ENCODE measurements at places on chromosomes 1 and 21.
A peak's percentile ranks its signal among the peaks of the same experiment; 100 is the strongest.

DNA sequence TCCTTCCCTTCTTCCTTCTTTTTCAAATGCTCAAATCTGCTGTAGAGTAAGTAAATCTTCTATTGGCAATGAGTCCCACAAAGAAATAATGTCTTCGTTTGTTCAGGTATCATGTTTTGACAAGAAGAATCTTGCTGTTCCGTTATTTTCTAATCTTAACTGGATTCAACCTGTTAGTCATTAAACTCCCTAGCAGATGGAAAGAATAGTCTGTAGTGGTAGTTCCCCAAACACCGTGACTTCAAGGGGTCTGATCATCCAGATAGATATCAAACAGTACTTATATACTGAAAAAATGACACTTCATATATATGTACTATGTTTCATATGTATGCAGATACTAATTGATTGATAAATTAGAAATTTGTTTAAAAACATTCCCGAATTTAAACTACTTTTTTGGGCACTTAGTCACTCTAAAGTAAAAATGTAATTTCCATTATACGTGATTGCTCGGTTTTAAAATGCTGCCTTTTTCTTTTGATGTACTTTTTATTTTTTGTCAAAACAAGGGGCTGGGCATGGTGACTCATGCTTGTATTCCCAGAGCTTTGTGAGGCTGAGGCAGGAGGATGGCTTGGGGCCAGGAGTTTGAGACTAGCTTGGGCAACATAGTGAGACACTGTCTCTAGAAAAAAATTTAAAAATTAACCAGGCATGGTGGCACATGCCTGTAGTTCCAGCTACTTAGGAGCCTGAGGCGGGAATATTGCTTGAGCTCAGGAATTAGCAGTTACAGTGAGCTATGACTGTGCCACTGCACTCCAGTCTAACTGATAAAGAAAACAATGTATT, 335.7 kb upstream of the SNX7 start:
- DNase-seq = peak; percentile 98

GRCh38 chr1:94418664-94419655, 771 bp downstream of the ABCD3 start:
- peak; percentile 27 for DNase-seq

DNA sequence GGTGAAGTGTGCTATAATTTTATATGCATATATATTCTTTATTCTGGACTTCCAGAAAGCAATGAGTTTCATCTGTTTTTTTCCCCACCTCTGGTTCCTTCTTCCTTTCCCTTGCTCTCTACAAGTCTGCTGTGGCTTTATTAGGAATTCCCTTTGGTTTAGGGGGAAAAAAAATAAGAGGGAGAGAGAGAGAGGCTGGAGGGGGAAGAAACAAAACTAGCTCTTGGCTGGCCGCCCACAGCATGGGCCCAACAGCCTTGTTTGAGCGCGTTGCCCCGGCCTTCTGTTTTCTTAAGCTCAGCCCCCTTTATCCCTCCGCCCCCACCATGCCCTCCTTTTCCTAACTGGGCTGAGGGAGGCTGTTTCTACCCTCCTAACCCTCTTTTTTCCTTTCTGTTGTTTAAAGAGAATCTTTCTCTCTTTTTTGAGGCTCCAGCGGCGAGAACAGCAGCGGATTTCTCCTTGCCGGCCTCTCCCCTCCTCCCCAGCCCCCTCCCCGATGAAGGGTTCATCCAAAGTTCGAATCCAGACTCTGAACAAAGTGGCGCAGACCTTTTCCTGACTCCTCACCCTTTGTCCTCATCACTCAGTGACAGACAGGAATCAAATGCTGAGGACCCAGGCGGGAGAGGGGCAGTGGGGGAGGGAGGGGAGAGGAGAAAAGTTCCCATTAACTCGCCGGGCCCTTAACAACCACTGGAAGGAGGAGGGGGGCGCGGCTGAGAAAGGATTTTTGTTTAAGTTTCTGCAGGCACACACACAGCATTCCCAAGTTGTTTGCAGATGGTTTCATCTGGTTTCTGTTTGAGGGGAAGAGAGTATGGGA, 29.7 kb downstream of the PBX1 start:
- no peak for DNase-seq

- no peak for DNase-seq
These were observed 3.8 kb downstream of the ZNF644 start for GRCh38 chr1:91018006-91018405.

DNA sequence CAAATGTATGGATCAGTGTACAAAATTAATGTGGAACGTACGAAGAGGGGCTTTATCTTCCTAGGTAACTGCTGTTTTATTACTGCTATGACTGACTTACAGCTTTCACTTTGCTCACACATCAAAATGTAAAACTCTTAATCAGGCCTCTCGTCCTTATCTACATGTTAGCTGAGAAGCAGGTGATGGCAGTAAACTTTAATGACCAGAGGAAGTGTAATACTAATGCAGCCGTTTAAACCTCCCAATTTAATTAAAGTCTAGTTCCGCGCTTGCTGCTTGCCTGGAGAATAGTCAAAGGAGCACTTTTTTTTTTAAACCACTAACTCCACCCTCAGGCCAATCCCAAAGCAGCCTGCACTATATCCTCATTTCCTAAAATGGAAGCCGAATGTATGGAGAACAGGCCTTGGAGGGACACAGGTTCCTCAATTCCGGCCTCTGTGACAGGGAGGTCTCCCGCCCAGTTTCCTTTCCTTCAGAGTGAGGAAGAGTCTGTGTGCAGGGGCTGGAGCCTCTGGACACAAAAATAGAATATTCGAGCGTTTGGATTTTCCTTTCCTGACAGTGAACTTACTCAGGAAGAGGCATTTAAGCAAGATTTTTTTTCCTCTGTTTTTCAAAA, 36.7 kb upstream of the RASAL2 start:
- DNase-seq = no peak

GRCh38 chr1:154567386-154568156, at the start of gene CHRNB2:
Gene CHRNB2, plus strand, starts transcription at chr1:154567778. Its CDS starts 267 bp downstream, at chr1:154568045.
- no peak for DNase-seq

- no peak for DNase-seq
These were observed 31.4 kb downstream of the STXBP3 start for GRCh38 chr1:108777839-108778238.

GRCh38 chr1:19232524-19232846, 18.8 kb downstream of the EMC1 start:
- DNase-seq = no peak

GRCh38 chr21:15210235-15210678, 145.5 kb upstream of the NRIP1 start:
- DNase-seq = peak; percentile 55

GRCh38 chr1:225460737-225461532, 33.1 kb upstream of the LBR start:
- peak; percentile 63 for DNase-seq

DNA sequence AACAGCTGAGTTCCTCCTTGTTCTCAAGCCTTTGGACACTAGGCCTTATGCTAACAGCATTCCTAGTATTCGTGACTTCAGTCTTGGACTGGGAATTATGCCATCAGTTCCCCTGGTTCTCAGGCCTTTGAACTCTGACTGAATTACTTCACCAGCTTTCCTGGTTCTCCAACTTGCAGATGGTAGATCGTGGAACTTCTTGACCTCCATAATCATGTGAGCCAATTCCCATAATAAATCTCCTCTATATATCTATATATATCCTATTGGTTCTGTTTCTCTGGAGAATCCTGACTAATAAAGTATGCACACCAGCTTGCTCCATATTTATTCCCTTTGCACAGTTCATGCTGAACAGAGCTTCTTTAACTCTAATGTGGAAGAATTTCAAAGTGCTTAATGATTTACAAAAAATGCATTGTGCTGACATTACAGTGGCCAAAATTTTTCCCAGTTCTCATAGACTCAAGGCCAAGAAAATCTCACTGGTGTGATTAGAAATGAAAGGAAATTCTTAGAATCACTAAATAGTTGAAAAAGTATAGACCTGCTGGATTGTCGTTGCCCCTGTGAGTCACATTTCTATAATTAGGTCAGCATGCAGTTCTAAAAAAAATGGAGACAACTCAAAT, 462.9 kb upstream of the ADAMTS5 start:
- no peak for DNase-seq

DNA sequence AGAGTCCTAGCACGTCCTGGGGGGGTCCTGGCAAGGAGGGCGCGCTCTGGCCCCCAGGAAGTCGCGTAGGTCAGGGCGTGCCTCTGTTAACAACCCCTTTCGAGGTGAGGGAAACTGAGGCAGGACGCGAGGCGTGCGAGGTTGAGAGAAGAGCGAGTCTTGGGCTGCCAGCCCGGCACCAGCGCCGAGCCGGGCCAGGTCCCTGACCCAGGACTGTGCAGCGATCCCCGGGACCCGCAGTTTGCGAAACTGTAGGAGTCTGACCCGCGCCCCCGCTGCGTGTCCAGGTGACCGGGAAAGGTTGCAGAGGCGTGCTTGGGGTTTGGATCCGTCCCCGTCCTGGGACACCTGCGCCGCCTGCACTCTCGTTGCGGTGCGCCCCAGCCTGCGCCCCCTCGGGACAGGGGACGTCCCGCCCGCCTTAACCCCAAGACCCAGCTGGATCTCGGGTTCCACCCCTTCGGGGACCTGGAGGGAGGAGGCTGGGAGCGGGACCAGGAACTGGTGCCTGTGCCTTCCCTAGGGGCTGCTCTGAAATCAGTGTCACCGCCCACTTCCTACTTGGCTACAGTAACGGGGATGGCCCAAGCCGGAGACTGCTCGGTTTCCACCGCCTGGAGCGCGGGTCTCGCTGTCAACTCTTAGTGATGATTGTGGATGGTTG, 493 bp downstream of the DISC1 start:
- no peak for DNase-seq

DNA sequence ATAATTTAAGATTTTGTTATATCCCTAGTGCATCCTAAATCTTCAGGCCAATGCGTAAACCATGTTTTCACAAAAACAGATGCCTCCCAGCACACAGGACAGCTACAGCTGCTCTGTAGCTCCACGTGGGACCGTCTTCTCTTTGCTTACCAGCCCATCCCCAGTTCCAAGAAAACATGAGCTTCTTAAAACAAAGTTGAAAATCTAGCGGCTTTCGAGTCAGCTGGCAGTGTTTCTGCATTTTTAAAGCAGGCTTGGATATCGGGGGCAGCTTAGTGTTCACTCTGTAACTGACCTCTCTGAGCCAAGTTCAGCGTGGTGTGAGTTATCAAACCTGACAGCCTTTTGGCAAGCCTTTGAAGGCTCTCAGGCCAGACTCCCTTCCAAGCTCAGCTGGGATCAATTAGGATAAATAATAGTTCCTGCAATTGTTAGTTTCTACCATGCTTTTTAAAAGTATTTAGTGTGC, 881.5 kb downstream of the LTN1 start:
- no peak for DNase-seq

DNA sequence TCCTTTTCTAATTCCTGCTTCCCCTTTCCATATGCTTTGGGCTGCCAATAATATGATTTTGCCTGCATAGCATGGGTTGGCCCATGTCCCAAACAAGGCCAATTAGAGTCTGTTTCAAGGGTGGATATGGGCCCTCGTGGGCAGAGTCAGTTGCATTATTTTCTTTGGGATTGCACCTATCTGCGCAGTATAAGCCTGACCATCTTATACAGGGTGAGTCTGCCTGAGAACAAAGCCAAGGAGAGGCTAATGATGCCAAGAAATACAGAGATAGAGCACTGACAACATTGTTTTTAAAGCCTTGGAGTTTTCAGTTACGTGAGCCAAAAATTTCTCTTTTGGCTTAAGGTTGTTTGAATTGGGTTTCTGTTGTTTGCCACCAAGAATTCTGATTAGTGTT, 18.6 kb downstream of the OVAAL start:
- DNase-seq = no peak

- peak; percentile 73 for DNase-seq
These were observed 1.1 kb upstream of the LCK start for GRCh38 chr1:32249831-32250525.

DNA sequence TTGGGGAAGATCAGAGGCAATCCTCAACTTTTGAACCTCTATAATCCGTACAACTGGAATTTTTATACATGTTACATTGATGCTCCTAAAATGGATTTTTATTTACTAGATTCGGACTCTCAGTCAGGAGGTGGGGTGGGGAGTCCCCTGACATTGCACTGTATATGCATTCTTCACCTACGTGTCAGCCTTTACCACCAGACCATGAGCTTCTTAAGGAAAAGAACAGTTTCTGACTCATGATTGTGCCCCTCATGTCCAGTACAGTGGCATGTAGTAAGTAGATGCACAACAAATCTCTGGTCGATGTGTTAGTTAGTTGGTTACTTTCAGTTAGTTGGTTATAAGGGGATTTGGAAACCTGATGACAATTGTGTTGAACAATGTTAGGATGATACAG, 15.4 kb downstream of the LPAR3 start:
- peak; percentile 37 for DNase-seq

GRCh38 chr1:112251766-112252506, 144.1 kb upstream of the CTTNBP2NL start:
- peak; percentile 62 for DNase-seq

DNA sequence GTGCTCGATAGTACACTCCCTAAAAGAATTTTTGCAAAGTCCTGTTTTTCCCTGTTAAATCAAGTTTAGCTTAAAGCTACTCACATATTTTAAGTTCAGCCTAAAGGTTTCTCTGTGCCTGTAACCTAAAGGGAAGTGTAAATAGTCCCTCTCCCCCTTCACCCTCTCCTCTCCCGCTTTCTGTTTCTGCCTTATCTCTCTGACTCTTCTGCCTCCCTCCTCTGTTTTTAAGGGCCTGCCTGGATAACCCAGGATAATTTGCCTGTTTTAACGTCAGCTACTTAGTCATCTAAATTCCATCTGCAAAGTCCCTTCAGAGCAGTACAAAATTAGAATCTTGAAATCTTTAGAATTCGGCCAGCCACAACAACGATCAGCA, 92.6 kb downstream of the NID1 start:
- peak; percentile 30 for DNase-seq

- DNase-seq = no peak
These were observed 5.2 kb upstream of the FNDC10 start for GRCh38 chr1:1605034-1605591.

DNA sequence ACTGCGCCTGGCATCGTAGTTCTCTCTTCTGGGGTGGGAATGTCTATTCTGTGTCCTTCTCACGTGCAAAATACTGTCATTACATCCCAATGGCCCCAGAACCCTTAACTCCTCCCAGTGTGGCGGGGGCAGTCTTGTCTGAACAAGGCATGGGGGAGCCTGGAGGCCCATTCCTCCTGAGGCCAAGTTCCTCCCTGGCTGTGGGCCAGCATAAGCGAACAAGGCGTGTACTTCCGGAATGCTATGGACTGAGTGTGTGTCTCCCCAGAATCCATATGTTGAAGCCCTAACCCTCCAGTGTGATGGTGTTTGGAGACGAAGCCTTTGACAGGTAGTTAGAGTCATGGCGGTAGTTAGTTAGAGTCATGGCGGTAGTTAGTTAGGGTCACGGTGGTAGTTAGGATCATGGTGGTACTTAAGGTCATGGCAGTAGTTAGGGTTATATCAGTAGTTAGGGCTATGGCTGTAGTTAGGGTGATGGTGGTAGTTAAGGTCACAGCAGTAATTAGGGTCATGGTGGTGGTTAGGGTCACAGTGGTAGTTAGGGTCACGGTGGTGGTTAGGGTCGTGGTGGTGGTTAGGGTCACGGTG, 71.0 kb downstream of the PRKCZ start:
- DNase-seq = no peak

- DNase-seq = no peak
These were observed 318.5 kb upstream of the DUSP10 start for GRCh38 chr1:222060210-222060916.

GRCh38 chr1:100924212-100924611, 28.3 kb downstream of the SLC30A7 start:
- DNase-seq = no peak

Data from RCC 7860 (cell line).